Right ventricle myocardium inferior (tissue), 1 donor: ENCODE measurements at places on chromosomes 3 and 15.

GRCh38 chr15:78396976-78397375, 41.0 kb upstream of the IREB2 start:
- no peak for DNase-seq

GRCh38 chr3:112304611-112305010, 10.6 kb upstream of the SLC9C1 start:
- DNase-seq = no peak

DNA sequence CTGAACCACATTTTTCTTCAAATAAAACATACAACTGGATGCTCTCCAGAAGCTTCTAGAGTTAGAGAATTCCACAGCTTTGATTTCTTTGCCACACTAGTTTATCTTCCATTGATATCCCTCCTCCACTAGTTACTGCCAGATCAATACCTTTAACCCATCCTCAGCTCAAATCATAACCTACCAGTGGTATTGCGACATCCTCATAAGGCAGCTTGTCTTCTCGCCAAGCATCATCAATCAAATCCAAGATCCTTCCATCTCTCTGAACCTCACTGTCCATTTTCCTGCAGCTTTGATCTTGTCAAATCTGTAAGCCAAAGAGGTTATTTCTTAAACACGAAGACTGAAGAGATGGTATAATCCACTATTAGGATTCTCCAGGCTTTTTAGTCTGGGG, 3.2 kb downstream of the ANAPC13 start:
- DNase-seq = no peak

GRCh38 chr3:37952564-37952963, 38.0 kb upstream of the VILL start:
- no peak for DNase-seq

GRCh38 chr3:15964605-15965442, 167.0 kb upstream of the ANKRD28 start:
- DNase-seq = no peak

DNA sequence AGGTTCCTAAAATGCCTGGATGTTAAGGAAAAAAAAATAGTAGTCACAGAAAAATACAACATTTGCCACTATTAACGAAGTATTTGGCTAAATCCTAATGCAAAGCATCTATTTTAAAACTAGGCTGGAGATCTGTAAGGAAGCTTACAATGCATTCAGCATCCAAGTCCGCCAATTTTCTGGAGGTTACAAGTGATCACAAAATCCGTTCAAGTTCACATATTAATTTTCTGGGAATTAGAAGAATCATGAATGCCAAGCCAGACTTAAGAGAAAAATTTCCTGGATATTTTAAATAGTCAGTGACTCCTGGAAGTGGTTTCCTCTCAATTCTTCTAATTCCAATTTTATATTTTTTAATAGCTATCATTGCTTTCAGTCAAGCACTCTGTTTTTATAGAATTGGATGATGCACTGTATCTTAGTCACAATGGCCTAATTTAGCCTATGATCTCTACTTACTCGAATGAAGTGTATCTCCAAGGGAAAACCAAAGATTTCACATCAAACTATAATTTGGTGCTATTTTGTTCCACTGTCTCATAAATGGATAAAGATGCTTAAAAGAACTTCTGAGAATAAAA, 60.4 kb downstream of the P3H2 start:
- DNase-seq = no peak

- no peak for DNase-seq
These were observed 14.8 kb upstream of the LDHAL6B start for GRCh38 chr15:59191855-59192237.

- no peak for DNase-seq
These were observed 49.7 kb upstream of the GOLGA6B start for GRCh38 chr15:72604794-72605193.

- DNase-seq = no peak
These were observed 116.5 kb downstream of the EEFSEC start for GRCh38 chr3:128269796-128270195.

DNA sequence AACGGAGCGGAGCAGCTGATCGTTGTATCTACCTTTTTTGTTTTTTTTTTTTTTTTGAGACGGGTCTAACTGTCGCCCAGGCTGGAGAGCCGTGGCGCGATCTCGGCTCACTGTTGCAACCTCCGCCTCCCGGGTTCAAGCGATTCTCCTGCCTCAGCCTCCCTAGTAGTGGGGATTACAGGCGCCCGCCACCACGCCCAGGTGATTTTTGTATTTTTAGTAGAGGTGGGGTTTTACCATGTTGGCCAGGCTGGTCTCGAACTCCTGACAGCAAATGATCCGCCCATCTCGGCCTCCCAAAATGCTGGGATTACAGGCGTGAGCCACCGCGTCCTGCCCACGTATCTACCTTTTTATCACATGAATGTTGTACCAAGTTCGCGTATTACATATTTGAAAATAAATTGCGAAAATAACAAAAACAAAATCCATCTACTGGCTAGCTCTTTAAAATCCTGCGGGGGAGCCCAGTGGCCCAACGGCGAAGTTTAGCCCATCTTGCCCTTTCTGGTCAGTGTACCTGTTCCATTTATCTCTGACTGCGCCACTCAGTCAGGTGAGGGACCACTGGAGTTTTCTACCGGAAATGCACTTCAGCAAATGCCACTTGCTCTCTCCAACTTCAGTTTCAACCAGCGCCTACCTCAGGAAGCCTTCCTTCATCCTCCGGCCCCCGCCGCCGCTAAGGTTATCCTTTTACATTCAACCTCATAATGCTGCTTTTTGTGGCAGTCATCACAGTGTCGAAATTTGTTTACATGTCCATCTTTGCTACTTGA, 1.2 kb upstream of the EIF3J start:
- peak; percentile 44 for DNase-seq

GRCh38 chr15:38266247-38266986, 13.8 kb downstream of the SPRED1 start:
- DNase-seq = peak; percentile 68
